ENCODE measurements at places on chromosomes 1 and 21.

DNA sequence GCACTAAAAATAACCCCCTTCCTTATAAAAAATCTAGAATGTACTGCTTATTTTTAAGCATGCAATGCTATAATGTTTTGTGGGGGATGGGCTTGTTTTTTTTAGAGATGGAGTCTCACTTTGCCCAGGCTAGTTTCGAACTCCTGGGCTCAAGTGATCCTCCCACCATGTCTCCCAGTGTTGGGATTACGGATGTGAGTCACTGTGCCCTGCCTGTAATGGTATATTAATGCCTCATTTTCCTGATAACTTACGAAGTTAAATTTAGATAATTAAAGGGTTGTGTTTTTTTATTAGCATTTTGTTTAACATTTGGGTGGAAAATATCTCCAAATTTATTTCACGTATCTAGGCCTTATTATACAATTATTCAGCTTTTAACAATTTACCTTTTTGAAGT lies 6.5 kb downstream of the RNF11 start:
- DNase-seq = no peak

- DNase-seq = no peak
Observed at GRCh38 chr1:213650603-213651002, 337.2 kb upstream of the PROX1 start.

- no peak for DNase-seq
Observed at GRCh38 chr1:231376875-231377549, 38.9 kb downstream of the SPRTN start.

DNA sequence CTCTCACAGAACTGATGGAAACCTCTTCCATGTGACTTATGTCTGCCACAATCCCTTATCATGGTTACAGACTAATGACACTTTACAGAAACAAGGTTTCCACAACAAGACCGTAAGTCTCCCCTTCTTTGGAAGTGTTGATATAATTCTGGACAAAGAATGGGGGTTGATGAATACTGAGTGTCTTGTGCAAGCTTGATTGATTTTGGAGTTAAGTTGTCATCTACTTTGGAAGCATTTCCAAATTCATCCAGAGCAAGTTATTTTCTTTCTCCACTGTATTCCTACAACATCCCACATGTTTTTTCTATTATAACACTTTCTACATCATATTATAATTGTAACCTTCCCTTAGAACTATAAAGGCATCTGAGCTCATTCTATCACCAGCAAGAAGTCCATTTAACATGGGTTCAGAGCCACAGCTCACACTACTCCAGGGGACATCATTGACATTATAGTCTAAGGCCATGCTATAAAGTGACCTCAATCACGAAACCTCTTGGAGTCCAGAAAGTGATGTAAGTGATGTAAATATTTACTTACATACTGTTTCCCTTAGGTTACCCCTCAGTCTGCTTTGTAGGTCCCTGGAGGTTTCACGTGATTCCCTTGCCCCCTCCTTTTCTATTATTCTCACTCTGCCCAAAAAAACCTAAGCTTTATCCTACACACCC lies 125.7 kb upstream of the PBX1 start:
- DNase-seq = no peak

- DNase-seq = no peak
Observed at GRCh38 chr1:30718636-30719405, 4.6 kb downstream of the MATN1 start.

All from SK-N-MC (cell line).